ENCODE measurements at places on chromosomes 1 and 21. TPM values are rescaled to one million over a fixed set of nuclear protein-coding genes. Genes with fewer than 3 reads are reported as not detected.

FCMR gene
- total RNA-seq, result 121 TPM

- DNase-seq, result no peak
- no peak overlapping the region for H3K4me3 ChIP-seq
- peaks cover 7% of the 10 kb centered on the region for H3K27me3 ChIP-seq
- peaks cover 12% of the 10 kb centered on the region for H3K4me1 ChIP-seq
Measured at GRCh38 chr1:55289042-55289441, 73.9 kb upstream of the USP24 start.

DPT gene
- not detected for total RNA-seq

GRCh38 chr1:62794053-62794452, 10.1 kb downstream of the ATG4C start:
- no peak overlapping the region for H3K4me3 ChIP-seq
- H3K27ac ChIP-seq, result no peak overlapping the region
- no peak for DNase-seq
- no peaks in the 10 kb centered on the region for H3K4me1 ChIP-seq

- H3K4me3 ChIP-seq, result no peak overlapping the region
- H3K27me3 ChIP-seq, result peaks cover 34% of the 10 kb centered on the region
- H3K36me3 ChIP-seq, result no peaks in the 10 kb centered on the region
- H3K4me1 ChIP-seq, result peaks cover 8% of the 10 kb centered on the region
- no peak for DNase-seq
Measured at GRCh38 chr1:58251430-58252073, 295.0 kb downstream of the OMA1 start.

GRCh38 chr21:26588446-26588845, 15.4 kb upstream of the CYYR1 start:
- H3K27ac ChIP-seq, result no peak overlapping the region
- H3K27me3 ChIP-seq, result no peaks in the 10 kb centered on the region
- H3K4me3 ChIP-seq, result no peak overlapping the region
- no peaks in the 10 kb centered on the region for H3K36me3 ChIP-seq
- H3K4me1 ChIP-seq, result no peaks in the 10 kb centered on the region
- no peak for DNase-seq

DNA sequence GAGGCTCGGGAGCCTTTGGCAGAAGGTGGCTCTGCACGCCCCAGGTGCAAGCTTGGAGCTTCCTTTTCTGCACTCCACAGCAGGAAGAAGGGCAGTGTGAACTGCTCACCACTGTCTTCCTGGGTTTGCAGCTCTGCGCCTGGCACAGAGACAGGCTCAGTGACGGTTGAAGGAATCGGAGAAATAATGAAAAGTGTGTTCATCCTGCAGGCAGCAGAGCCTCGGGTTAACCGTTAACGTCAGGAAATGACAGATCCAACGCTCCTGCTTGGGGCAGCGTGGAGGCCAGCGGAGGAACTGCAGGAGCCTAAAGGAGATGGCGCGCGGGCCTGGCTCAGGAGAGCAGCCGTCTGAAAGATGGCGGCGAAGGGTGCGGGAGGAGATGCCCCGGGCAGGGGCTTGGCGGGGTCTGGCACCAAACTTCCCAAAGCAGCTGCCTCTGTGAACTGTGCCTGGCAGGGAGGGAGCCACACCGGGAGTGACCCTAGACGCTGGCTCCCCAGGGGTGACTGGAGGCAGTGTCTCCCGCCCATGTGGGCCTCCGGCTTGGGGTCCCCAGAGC, 10.9 kb upstream of the SAMD11 start:
- H3K4me3 ChIP-seq, result no peak overlapping the region
- peaks cover 36% of the 10 kb centered on the region for H3K27me3 ChIP-seq
- no peaks in the 10 kb centered on the region for H3K36me3 ChIP-seq
- peaks cover 8% of the 10 kb centered on the region for H3K4me1 ChIP-seq
- H3K27ac ChIP-seq, result no peak overlapping the region

GRCh38 chr1:235996048-235996785, 68.7 kb downstream of the NID1 start:
- H3K4me1 ChIP-seq, result peaks cover 57% of the 10 kb centered on the region
- H3K27ac ChIP-seq, result no peak overlapping the region
- H3K36me3 ChIP-seq, result peaks cover 12% of the 10 kb centered on the region
- no peak overlapping the region for H3K4me3 ChIP-seq

FTCD gene
- not detected for total RNA-seq

TNFSF4 gene
- 0.78 TPM for total RNA-seq

- H3K4me1 ChIP-seq, result peaks cover 31% of the 10 kb centered on the region
- peak within 1 kb of the TSS; percentile 85 for H3K4me3 ChIP-seq
Measured at GRCh38 chr1:161020509-161021164, at the start of gene F11R. F11R (minus strand) TSS chr1:161021152; CDS start chr1:161021073, 79 bp downstream.

GRCh38 chr1:22117238-22117637, 25.7 kb downstream of the WNT4 start:
- H3K4me3 ChIP-seq, result no peak overlapping the region
- H3K27ac ChIP-seq, result no peak overlapping the region
- peaks cover 40% of the 10 kb centered on the region for H3K36me3 ChIP-seq
- H3K27me3 ChIP-seq, result no peaks in the 10 kb centered on the region
- no peak for DNase-seq

DNA sequence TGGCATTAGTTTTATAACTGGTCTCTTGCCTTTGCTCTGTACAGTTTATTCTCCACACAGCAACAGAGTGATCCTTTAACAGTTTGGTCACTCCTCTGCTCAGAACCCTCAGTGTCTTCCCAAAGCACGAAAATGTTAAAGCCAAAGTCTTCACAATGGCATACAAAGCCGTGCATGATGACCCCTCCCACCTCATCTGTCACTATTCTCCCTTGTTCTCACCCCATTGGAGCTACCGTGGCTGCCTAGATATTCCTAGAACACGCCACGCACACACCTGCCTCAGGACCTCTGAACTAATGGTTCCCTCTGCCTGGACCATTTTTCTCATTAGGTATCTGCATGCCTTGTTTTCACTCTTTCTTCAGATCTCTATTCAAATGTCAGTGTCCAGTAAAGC, 8.6 kb upstream of the SEMA4A start:
- H3K4me1 ChIP-seq, result peaks cover 29% of the 10 kb centered on the region
- no peaks in the 10 kb centered on the region for H3K27me3 ChIP-seq
- H3K36me3 ChIP-seq, result no peaks in the 10 kb centered on the region
- DNase-seq, result no peak

GRCh38 chr1:67274623-67275325, 32.9 kb upstream of the IL12RB2 start:
- H3K4me3 ChIP-seq, result no peak overlapping the region
- peaks cover 29% of the 10 kb centered on the region for H3K4me1 ChIP-seq
- peaks cover 35% of the 10 kb centered on the region for H3K36me3 ChIP-seq
- no peak for DNase-seq
- no peaks in the 10 kb centered on the region for H3K27me3 ChIP-seq

- H3K27me3 ChIP-seq, result peaks cover 6% of the 10 kb centered on the region
- H3K36me3 ChIP-seq, result no peaks in the 10 kb centered on the region
- no peak overlapping the region for H3K27ac ChIP-seq
- H3K4me3 ChIP-seq, result no peak overlapping the region
- no peak for DNase-seq
Measured at GRCh38 chr1:175331891-175332290, 139.3 kb upstream of the KIAA0040 start.

DNA sequence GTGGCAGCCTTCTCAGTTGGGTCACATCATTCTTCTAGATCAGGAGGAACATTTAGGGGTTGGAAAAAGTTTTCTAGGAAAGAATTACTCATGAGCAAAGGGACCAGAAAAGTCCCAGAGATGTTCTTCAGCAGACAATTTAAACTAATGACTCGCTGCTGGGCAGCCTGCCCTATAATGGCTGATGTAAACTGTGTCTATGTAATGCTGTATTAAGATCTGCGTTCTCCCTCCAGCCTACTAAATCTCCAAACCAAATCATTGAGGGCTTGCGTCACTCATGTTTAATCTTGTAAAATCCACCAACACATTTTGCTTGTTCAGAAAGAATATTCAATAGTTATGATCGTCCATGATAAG, 92.1 kb downstream of the LRRC8C start:
- H3K27me3 ChIP-seq, result no peaks in the 10 kb centered on the region
- peak overlapping the region; percentile 9 for H3K4me3 ChIP-seq
- H3K36me3 ChIP-seq, result peaks cover 76% of the 10 kb centered on the region
- peak overlapping the region; percentile 90 for H3K27ac ChIP-seq

RNU1-3 gene
- 1,570 TPM for total RNA-seq

LCE2B gene
- not detected for total RNA-seq

GRCh38 chr1:23020706-23021405, 1.6 kb downstream of the KDM1A start:
- peak overlapping the region; percentile 74 for H3K27ac ChIP-seq
- H3K4me3 ChIP-seq, result peak overlapping the region; percentile 88
- H3K4me1 ChIP-seq, result peaks cover 40% of the 10 kb centered on the region
- DNase-seq, result no peak

DNA sequence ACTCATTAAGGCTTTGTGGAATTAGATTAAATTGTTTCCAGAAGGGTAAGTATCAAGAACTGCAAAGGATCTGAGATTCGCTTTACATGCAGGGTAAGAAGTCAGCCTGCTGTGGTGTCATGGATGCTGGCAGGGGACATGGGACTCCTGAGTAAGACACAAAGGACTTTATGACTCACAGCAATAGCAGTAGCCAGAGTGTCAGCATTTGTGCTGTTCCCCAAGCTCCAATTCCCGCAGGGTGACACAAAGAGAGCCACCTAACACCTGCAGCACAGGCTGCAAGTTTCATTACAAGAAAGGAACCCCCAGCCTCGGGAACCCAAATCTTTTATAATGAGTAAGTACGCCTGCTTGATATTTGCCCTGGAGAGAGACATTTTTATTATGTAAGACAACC, 298.1 kb upstream of the POU3F1 start:
- H3K36me3 ChIP-seq, result no peaks in the 10 kb centered on the region
- H3K4me1 ChIP-seq, result no peaks in the 10 kb centered on the region
- H3K27me3 ChIP-seq, result peaks cover 21% of the 10 kb centered on the region

SERINC2 gene
- 0.13 TPM for total RNA-seq

DNA sequence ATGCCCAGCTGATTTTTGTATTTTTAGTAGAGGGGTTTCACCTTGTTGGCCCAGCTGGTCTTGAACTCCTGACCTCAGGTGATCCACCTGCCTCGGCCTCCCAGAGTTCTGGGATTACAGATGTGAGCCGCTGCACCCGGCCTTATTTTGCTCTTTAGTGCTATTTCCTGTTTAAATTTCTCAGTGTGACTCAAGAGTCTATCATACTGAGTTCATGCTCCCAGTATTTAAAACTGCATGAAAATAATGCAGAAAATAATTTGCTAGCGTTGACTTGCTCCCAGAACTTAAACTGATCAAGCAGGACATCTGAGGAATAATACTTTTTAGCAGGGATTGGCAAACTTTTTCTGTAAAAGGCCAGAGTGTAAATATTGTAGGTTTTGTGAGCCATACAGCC, 86.4 kb upstream of the C1orf21 start:
- H3K36me3 ChIP-seq, result no peaks in the 10 kb centered on the region
- H3K27me3 ChIP-seq, result peaks cover 14% of the 10 kb centered on the region
- no peak overlapping the region for H3K4me3 ChIP-seq
- DNase-seq, result no peak

YBEY gene
- total RNA-seq, result 10.8 TPM

DNA sequence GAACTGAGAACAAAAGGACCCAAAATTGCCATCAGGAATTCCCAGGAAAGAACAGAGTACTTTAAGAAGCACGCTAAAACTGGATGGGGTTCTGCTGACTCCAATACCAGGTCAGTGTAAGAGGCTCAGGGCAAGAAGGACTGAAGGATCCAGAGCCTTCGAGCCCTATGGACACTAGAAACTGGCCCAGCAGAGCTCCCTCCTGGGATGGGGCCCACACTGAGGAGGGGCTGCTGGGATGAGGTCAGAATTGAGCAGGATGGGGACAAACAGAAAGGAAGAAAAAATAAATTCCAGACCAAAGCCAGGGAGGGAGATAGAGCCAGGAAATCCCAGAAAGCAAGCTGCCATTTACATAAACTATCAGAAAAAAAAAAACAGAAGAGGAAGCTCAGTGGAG, 222.4 kb upstream of the COA6 start:
- peaks cover 13% of the 10 kb centered on the region for H3K4me1 ChIP-seq
- H3K27me3 ChIP-seq, result peaks cover 24% of the 10 kb centered on the region
- H3K36me3 ChIP-seq, result peaks cover 3% of the 10 kb centered on the region
- no peak for DNase-seq
- H3K4me3 ChIP-seq, result no peak overlapping the region

GRCh38 chr21:37970548-37970947, 54.3 kb upstream of the KCNJ6 start:
- H3K27me3 ChIP-seq, result no peaks in the 10 kb centered on the region
- no peak overlapping the region for H3K27ac ChIP-seq
- H3K4me1 ChIP-seq, result no peaks in the 10 kb centered on the region
- H3K4me3 ChIP-seq, result no peak overlapping the region
- DNase-seq, result no peak
- no peaks in the 10 kb centered on the region for H3K36me3 ChIP-seq

DNA sequence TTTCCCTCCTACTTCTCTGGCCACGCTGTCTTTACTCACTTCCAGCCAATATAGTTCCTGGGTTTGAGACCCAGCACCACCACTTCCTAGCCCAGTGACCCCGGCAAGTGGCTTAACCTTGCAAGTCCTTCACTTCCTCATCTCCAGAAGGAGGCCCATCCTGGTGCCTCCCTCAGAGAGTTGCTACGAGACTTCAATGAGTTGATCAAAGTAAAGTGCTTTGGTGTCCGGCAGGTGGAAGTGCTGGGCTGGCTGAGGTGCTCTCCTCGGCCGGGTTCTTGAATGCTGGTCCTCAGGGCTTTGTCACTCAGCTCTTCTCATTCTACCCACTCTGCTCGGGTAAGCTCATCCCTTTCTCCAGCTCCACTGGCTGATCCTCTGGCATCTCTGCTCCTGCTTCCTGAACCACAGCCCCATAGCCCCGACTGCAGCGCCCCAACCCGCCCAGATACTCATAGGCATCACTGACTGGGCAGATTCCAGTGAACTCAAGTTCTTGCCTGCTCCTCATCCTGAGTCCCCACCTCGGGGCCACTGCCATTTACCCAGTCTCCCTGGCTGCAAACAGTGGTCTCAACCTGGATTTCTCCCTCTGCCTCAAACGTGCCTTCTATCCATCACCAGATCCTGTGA, 75.8 kb upstream of the WNT4 start:
- H3K27ac ChIP-seq, result no peak overlapping the region
- no peak for DNase-seq

- no peak for DNase-seq
- H3K27ac ChIP-seq, result no peak overlapping the region
- no peaks in the 10 kb centered on the region for H3K36me3 ChIP-seq
- no peaks in the 10 kb centered on the region for H3K4me1 ChIP-seq
- H3K4me3 ChIP-seq, result no peak overlapping the region
- H3K27me3 ChIP-seq, result peaks cover 6% of the 10 kb centered on the region
Measured at GRCh38 chr1:203182387-203182953, 4.0 kb downstream of the CHI3L1 start.

GRCh38 chr1:46379996-46380395, 14.1 kb upstream of the FAAH start:
- no peaks in the 10 kb centered on the region for H3K27me3 ChIP-seq
- H3K4me3 ChIP-seq, result no peak overlapping the region

GRCh38 chr1:110012100-110012780, 22.2 kb upstream of the STRIP1 start:
- H3K4me3 ChIP-seq, result no peak overlapping the region
- H3K36me3 ChIP-seq, result peaks cover 53% of the 10 kb centered on the region
- peak overlapping the region; percentile 24 for H3K27ac ChIP-seq
- DNase-seq, result no peak
- H3K27me3 ChIP-seq, result no peaks in the 10 kb centered on the region
- peaks cover 5% of the 10 kb centered on the region for H3K4me1 ChIP-seq

- no peak overlapping the region for H3K4me3 ChIP-seq
- peaks cover 13% of the 10 kb centered on the region for H3K27me3 ChIP-seq
- no peak for DNase-seq
- H3K4me1 ChIP-seq, result no peaks in the 10 kb centered on the region
Measured at GRCh38 chr1:182725259-182726255, 41.2 kb upstream of the RGS8 start.
